ENCODE measurements at places on chromosomes 11 and 22.

GRCh38 chr11:104432526-104432925 is 268.6 kb upstream of the PDGFD start:
- no peak for DNase-seq

- no peak for DNase-seq
Observed at GRCh38 chr22:50060441-50061140, 2.5 kb upstream of the TTLL8 start.

DNA sequence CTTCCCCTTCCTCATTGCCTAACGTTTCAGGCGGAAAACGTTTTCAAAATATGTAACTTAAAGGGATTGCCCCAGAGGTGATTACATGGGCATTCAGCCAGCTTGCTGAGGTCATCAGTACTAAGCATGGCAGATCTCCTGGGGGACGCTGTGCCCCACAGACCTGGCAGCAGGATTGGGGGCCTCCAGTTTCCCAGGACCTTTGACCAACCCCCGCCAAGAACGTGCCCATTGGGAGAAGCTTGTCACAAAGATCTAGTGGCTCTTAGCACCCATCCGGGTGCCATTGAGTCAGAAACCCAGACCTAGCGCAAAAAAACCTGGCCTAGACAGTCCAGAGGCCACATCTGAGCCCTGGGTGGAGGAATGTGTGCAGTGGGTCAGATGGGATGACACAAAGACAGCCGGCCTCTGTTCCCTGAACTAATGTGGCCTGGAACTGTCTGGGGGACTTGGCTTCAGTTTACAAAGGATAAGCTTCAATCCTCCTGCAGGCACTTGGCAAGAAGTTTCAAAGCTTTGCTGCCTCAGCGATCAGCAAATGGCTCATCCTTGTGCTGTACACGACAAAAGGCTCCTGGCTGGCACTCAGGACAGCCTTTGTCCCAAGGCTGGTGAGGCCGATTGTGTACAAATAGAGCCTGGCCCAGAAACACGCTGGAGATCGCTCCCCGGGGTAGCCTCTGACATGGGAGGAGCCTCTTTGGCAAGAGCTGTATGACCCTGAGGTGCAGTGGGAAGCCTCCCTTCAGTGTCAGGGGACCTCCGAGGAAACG is 9.5 kb downstream of the C1QTNF6 start:
- DNase-seq = no peak

DNA sequence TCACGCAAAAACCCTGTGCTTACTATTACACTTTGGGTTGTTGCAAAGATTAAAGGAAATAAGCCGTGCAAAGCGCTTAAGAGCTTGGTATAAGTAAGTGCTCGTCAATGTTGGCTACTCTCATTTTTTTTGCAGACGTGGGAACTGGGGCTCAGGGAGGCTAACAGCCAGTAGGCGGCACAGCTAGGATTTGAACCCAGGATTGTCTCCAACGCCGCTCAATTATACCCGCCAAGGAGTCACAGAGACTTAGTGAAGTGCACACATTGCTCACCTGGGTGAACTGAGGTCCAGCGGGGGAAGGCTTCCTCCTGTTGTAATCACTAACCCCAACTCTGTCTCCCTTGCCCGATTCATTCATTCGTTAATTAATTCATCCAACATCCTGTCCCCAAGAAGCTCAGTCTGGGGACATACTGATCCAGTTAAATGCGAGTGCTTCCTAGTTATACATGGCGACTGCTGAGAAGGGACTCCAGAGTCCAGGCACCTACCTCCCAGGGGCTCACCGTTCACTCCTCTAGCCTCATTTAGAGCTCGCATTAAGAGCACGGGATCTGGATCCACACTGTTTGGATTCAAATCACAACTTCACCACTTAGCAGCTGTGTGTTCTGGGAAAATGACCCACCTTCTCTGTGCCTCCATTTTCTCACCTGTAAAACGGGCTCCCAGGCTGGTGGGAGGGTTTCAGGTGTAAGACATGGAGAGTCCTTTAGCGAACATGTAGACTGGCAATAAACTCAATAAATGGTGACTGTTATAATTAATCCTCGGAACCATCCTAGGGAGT is 838 bp upstream of the MTFP1 start:
- no peak for DNase-seq

- no peak for DNase-seq
Observed at GRCh38 chr11:13333456-13333957, 55.9 kb downstream of the BMAL1 start.

DNA sequence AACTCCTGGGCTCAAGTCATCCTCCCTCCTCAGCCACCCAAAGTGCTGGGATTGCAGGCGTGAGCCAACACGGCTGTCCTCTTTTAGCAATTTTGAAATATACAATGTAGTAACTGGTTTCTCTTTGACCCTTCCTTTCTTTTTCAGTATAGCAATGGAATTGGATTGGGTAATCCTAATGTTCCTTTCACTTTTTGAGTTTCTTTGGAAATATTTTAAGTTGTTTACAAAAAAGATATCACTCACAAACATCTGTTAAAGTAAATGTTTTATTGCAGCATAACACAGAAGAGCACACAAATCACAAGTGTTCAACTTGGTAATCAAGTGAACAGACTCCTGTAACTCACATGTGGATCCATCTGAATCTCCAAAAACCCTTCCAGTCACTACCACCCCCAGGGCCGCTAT is 44.6 kb upstream of the EP300 start:
- no peak for DNase-seq

DNA sequence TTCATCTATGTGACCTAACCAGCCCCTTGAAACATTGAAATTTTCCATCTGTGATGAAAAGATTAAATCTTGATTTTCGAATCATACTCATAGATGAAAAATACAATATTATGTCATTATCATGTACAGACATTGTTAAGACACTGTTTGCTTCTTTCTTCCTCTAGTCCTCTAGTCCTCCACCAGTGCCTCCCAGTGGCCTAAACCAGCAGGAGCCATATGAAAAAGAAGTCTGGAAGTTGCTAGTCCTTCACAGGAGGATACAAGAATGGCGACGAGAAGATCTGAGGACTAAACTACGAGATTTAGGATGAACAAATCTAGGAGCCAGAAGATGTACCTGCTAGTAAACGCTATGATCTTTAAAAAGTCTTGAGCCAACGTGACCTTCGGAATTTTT is 134.1 kb downstream of the SLC17A6 start:
- no peak for DNase-seq

- no peak for DNase-seq
Observed at GRCh38 chr22:46479046-46479445, 58.4 kb downstream of the CELSR1 start.

DNA sequence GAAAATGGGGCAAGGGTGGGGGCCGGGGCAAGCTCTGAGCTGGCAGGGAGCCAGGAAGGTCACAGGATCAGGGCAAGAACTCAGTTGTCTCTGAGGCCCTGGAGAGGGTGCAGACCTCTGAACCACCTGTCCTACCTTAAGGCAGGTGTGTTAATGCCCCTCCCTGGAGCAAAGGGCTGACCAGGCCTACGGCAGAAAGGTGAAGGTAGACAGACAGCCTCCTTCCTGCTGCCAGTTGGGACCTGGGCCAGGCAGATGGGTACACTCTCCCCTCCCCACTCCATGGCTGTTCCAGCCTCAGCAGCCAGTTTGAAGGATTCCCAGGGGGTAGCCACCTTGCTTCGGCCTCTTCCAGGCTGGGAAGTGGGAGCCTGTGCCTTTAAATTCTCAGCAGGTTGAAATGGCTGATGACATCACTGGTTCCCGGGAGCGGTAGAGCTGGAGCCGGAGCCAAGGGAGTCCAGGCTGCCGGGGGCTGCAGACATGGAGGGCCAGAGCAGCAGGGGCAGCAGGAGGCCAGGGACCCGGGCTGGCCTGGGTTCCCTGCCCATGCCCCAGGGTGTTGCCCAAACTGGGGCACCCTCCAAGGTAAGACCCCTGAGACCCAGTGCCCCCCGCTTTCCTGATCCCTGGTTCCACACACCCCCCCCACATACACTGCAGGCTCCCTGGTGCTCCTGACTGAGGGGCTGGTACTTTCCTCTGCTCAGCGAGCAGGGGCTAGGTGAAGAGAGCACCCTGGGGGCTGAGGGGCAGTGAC is at the start of gene INPP5J:
TSS of gene INPP5J (plus strand) at position 435 of the 760 bp plus-strand sequence. CDS start at position 484, 49 bp downstream.
- DNase-seq = no peak

DNA sequence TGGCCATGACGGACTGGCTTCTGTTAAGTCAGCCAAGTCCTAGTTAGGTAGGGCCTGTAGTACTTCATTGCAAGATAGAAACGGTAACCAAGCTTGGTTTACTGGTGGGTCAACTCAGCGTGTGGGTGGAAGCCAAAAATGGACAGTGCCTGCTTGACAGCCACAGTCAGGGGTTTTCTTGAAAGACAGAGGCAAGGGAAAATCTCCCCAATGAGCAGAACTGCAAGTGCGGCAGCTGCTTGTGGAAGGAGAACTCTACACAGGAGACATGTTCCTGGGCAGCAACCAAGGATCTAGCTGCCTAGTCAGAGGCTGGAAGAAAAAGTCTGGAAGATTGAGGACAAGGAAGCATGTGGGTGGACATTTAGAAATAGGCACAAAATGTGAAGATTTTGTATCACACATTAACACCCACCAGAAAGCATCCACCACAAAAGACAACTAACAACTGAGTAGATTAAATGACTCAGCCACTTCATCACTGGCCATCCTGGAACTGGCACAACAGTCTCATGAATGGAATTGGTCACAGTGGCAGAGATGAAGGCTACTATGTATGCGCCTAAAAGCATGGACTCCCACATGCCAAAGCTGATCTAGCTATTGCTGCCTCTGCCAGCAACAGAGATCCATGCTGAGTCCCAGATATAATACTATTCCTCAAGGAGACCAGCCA is 40.9 kb upstream of the SCUBE2 start:
- DNase-seq = no peak

GRCh38 chr11:64810891-64811272 is 531 bp upstream of the MEN1 start:
- DNase-seq = no peak

DNA sequence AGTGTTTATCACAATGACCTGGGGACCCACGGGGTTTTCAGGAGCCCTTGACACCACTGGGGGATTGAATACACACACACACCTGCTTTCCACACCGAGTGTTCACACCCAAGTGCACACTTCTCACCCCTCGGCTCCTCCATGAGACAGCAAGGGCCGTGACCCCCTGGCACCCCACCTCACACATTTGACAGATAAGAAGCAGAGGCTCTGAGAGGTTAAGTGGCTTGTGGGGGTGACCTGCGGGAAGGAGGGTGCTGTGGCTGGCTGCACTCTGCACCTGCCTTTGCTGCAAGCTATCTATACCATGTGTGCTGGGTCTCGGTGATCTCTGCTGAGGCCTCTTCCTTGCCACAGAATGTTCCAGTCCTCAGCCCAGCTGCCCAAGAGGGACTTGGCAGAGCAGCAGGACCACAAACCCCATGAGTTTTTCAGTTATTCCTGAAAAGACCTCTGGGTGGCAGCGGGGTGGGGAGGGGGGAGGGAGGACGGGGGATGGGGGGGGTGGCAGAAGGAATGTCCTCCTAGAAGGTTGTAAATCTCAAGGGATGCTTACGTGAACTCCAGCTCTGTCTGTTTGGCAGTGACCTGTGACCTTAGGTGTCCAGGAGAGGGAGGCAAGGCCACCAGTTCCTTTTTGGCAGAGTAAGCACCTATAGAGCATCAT is 47.9 kb upstream of the RFPL3 start:
- DNase-seq = no peak

GRCh38 chr11:69156673-69157155 is 979 bp downstream of the SMIM38 start:
- DNase-seq = no peak

DNA sequence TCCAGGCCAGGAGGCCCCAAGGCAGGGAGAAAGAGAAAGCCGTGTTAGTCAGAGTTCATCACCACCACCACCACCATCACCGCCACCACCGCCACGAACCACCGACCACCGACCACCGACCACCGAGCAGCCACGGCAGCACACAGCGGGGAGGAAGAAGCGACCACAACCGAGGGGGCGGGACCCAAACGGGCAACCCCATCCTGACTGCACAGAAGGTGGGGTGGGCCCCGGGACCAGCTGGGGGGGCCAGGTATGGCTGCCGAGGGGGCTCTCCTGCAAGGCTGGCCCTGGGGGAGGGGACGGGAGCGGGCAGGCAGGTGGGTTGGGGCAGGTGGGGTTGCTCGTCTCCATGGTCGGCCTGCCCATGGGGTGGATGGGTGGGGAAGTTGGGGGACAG is 34.2 kb downstream of the SYT7 start:
- no peak for DNase-seq

DNA sequence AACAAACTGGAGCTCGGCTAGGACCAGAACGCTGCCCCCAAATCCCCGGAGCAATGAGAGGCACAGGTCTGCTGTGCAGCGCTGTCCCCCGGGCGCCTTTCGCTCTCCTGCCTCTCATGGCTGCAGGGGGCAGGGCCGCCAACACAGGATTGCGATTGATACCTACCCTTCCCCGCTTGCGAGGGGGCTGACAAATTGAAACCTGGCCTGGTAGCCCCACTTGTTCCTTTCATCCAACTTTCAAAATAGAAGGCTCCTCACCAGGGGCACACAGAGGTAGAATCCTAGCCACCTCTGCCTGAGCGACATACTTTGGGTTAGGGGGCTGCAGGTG is 642 bp upstream of the CASTOR1 start:
- DNase-seq = no peak

- DNase-seq = no peak
Observed at GRCh38 chr11:69559181-69559580, 77.7 kb downstream of the LINC01488 start.

All from memory B cell (primary cell).